Left renal cortex interstitium (tissue), 4 donors: ENCODE measurements at places on chromosomes 16 and 17. TPM values are rescaled to one million over a fixed set of nuclear protein-coding genes. Genes with fewer than 3 reads are reported as not detected.

IRX5 gene
- 8.4 TPM for polyA plus RNA-seq

- no peak for DNase-seq
These were observed 38.3 kb downstream of the COG7 start for GRCh38 chr16:23414731-23415130.

GRCh38 chr17:73250851-73251640 is 10.6 kb downstream of the CPSF4L start:
- no peak for DNase-seq

GRCh38 chr16:86353148-86353547 is 157.2 kb upstream of the FOXF1 start:
- DNase-seq: no peak

- DNase-seq: no peak
These were observed 223.7 kb upstream of the AXIN2 start for GRCh38 chr17:65785109-65785508.

- DNase-seq: no peak
These were observed 44.8 kb downstream of the CPPED1 start for GRCh38 chr16:12758670-12759558.

- DNase-seq: no peak
These were observed 20.4 kb downstream of the GAS7 start for GRCh38 chr17:10177913-10178505.

- no peak for DNase-seq
These were observed 96.9 kb upstream of the ZNF750 start for GRCh38 chr17:82936768-82937171.

GRCh38 chr16:48501516-48502377 is 108.2 kb downstream of the N4BP1 start:
- DNase-seq: no peak
